NCI-H82 (cell line): ENCODE measurements at places on chromosomes 13 and 19.
A peak's percentile ranks its signal among the peaks of the same experiment; 100 is the strongest.

DNA sequence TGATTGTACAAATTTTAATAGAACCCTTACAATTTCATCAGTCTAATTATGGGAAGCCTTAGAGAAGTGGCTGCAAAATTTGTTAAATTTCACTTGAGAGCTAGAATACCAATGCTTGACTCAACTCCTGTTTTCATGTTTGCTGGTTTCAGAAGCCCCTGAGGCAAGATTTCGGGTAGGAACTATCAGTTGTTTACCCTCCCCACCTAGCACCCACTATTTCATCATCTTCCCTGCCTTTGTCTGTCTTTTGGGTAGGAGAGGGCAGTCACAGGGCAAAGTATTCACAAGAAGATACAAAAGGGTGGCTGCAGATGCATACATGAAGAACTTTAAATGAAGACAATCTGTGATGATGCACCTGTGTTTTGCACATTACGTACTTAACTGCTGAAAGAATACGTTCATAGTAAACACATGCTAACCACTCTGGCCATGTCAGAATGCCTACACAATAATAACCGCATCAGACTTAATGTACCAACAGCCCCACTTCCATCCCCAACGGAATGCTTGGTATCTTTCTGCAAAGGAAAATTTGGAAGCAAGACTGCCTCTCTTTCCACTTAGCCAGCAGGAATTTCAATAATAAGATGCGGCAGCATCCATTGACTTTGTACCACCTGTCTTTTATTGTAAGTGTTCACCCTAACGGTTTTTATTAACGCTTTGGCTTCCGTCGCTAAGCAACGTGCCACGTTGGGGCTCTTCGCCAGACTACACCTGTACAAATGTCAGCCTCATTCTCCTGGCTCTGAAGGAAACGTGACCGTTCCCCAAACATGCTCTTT is 30.4 kb downstream of the TPT1 start:
- no peak for DNase-seq

DNA sequence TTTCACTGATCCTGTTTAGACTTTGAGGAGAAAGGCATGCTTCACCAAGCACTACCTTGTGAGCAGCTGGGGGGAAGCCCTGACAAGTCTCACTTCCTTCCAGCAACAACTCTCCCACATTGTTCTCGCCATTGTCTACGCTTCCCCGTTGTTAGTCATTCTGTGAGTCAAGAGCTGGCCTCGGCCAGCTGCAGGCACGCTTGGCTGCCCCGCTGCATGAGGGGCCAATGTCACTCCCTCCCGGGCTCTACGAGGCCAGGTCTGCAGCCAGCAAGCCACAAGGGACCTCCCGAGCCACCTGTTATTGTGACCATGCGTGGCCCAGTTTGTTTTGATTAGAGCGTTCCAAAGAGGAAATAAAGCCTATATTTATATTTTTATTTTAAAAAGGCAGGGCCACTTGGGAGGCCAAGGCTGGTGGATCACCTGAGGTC is 220.9 kb downstream of the FOXO1 start:
- DNase-seq, result peak; percentile 48

GRCh38 chr13:45120967-45121831 is 889 bp downstream of the GTF2F2 start:
- DNase-seq, result peak; percentile 32

GRCh38 chr19:16801600-16802013 is 27.6 kb upstream of the SIN3B start:
- peak; percentile 29 for DNase-seq

DNA sequence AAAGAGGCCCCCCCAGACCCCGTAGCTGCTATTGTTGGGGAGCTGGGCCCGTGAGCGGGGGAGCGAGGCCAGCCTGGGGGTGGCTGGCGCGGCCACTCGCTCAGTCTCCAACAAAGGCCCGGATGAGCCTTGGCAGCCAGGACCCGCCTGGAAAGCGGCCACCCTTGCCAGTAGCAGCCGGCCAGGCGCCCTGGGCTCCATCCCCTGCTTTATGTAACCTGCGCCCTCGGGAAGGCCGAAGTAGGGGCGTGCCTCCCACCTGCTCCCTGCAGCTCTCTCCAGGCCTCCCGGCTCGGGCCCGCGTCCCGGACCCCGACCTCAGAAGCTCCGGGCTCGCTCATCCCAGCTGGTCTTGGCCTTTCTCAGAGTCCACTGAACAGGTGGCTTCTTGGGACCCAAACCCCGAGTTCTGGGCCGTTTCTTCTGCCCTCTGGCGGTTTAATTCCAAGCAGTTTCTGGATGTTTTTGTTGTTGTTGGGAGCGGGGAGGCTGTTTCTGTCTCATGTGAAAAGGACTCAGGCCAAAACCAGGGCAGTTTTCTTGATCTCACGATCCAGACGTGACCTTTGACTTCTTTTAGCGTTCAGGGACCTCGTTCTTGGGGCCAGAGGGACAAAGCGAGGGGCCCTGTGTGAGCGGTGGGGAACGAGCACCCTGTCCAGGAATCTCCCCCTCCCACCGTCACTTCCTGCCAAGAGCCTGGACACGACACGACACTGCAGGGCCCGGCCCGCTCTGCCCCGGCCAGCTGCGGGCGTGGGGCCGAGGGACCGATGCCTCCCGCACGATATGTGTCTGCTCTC is 1.2 kb downstream of the CDC34 start:
- DNase-seq, result peak; percentile 54

GRCh38 chr13:94280845-94281244 is 198.6 kb downstream of the DCT start:
- no peak for DNase-seq

DNA sequence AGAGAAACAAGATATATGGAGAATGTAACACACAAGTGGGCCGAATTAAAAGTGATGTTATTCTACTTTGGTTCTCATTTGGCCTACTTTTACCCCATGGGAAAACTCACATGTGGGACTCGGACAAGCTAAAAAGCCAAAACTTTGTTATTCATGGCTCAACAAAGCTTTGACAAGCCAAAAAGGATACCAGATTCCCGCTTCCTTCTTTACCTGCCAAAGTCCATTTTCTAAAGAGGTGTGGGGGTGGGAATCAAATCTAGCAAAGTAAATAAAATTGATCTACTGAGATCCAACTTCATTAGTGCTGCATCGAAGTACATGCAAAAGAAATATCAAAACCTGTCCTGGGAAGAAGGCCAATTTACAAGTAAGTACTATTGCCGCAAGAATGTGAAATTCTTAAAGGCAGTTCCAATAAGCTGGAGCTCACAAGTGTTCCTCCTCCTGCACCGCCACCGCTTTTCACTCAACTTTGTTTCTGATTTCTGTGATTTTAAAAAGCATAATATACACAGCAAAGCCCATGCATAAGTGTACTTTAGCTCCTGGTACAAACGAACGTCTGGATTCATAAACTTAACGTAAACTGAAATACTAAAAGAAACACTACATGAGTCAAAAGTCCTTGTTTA is 1.1 kb downstream of the LNX2 start:
- DNase-seq, result no peak

DNA sequence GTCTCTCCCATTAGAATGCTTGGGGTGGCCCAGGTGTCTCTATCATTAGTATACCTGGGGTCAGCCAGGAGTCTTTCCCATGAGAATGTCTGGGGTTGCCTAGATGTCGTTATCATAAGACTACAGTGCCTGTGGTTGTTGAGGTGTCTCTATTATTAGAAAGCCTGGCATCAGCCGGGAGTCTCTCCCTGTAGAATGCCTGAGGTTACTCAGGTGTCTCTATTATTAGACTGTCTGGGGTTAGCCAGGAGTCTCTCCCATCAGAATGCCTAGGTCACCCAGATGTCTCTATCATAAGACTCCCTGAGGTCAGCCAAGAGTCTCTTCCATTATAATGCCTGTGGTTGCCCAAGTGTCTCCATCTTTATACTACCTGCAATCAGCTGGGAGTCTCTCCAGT is 1541.1 kb downstream of the UQCRFS1 start:
- DNase-seq, result no peak

DNA sequence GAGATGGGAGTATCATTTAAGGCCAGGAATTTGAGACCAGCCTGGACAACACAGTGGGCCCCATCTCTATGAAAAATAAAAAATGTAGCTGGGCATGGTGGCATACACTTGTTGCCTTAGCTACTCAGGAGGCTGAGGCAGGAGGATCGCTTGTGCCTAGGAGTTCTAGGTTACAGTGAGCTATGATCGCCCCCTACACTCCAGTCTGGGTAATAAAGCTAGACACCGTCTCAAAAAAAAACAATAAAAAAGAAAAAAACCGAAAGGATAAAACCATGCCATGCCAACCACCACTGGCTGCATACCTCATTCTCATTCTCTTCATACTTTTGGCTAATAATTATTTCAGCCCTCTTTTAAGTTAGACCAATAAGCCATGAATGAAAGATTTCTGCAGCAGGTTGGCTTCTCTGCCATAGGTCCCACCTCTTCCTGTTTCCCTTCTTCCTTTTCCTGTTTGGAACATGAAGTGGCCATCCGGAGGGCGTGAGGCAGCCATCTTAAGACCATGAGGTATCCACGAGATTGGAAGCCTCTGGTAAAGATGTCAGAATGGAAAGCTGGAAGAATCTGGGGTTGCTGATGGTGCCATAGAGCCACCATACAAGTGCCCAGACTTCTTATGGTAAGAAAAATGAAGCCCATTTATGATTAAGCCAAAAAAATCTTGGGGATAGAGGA is 171.3 kb downstream of the CACNA1A start:
- no peak for DNase-seq

GRCh38 chr19:45591004-45591637 is 6.5 kb upstream of the OPA3 start:
- peak; percentile 77 for DNase-seq

- no peak for DNase-seq
Observed at GRCh38 chr19:6868351-6868750, 19.0 kb upstream of the ADGRE1 start.

- peak; percentile 69 for DNase-seq
Observed at GRCh38 chr13:51628059-51628852, 44.0 kb downstream of the WDFY2 start.

DNA sequence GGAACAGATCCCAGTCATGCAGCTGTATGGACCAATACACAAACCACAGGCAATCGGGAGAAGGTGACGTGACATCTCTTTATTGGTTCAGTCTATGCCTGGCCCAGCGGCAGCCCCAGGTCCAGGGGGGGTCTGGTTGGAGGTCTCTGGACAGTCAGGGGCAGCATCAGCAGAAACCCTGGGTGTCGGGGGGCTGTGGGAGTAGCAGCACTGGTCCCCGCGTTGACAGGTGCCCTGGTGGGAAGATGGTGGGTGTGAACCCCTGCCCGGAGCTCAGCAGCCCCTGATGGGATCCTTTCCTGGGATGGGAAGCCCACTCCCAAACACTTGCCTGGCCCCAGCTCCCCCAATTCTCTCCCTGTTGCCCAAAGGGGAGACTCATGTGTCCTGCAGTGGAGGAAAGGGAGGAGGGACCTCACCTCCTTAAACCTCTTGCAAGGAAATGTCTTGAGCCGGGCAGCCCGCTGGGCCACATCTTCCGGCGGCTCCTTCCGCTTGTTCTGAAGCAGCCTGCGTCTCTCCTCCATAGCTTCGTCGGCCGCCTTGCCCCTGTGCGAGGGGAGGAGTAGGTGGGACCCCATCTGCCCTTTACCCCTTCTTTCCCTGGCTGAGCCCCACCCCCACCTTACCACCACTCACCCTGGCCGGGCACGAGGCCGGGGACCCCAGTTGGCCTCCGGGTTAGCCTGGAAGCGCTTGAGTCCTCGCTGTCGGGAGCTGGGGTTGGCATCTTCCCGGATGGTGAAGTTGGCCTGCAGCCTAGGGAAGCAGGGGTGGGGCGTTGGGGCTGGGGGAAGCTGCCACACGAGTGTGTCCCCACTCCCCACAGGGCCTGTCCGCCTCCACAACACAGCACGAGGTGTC is 2.4 kb upstream of the LYL1 start:
- no peak for DNase-seq

DNA sequence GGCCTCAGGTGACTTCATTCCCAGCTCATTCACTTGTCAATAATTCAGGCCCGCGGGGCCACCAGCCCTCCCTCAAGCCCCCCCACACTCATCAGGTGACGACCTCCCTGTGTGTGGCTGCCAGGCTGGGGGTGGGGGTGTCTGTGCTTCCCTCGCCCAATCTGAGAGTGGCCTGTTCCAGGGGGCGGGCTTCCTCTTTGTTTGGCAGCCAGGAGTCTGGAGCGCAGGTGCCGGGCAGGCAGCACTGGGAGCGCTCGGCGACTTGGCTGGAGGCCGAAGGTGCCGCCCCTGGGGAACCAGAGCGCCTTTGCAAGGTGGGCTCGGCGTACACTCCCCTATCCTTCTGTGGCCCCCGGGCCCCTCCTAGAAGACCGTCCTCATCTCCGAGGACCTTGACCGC is 5.4 kb upstream of the ZNF98 start:
- DNase-seq, result no peak

DNA sequence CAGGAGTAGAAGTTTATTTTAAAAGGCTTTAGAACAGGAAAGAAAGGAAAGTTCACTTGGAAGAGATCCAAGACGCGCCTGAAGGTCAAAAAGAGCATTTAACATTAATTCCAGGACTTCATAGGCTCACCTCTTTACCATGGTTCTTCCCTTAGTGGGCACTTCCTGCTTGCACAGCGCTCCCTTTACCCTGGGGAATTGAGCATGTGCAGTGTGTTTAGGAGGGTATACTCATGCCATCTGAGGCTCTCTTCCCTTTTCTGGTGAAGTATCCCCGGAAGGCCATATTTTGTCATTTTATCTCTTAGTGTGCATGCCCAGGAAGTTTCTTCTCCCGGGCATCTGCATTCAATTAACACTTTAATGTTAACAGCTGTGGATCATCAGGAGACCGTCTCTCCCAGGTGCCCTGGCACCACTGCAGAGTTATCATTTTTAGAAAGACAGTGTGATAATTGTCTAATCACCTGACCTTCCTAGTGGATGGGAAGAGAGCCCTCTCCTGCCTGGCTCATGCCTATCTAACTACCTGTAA is 66.1 kb upstream of the ABCC4 start:
- DNase-seq, result no peak

DNA sequence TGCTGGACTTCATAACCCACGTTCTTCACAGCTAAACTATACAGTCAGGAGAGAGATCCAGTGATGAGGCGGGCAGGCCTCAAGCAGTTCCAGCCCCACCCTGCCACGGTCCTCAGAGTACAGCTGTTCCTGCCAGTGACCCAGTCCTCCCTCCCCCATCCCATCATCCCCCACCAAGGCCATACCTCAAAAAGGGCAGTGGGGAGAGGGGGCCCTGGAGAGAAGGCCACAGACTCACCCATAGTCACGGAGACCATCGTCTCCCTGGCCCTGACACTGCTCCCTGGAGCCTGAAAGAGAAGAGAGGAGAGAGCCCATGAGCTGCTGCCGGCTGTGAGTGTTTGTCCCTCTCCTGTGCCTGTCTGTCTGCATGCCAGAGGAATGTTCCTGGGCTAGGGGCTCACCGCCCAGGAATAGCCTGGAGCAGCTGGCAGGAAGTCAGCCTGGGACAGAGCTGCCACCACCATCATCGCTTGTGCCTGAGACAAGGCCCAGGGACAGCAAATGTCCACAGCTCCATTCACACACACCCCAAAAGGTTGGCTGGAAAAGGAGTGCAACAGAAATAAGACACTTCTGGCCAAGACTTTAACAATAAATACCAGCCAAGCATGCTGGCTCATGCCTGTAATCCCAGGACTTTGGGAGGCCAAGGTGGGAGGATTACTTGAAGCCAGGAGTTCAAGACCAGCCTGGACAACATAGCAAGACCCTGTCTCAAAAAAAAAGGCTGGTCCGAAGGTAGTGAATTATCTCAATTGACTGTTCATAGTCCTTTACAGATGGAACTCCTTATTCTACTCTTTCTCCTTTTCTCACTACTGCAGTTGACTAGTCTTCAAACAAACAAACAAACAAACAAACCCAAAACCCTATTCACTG is 6.4 kb downstream of the C19orf47 start:
- DNase-seq, result no peak
